ENCODE measurements at places on chromosomes 7 and 10. TPM values are rescaled to one million over a fixed set of nuclear protein-coding genes. Genes with fewer than 3 reads are reported as not detected.

Gene RPS24
- total RNA-seq: 709 TPM

GRCh38 chr10:80041162-80041561 is 37.3 kb upstream of the TMEM254 start:
- H3K27me3 ChIP-seq: no peaks in the 10 kb centered on the region
- no peak for DNase-seq
- H3K4me3 ChIP-seq: no peak overlapping the region
- H3K4me1 ChIP-seq: no peaks in the 10 kb centered on the region

Gene RARRES2
- 18.3 TPM for total RNA-seq

Gene LBX1
- not detected for total RNA-seq

DNA sequence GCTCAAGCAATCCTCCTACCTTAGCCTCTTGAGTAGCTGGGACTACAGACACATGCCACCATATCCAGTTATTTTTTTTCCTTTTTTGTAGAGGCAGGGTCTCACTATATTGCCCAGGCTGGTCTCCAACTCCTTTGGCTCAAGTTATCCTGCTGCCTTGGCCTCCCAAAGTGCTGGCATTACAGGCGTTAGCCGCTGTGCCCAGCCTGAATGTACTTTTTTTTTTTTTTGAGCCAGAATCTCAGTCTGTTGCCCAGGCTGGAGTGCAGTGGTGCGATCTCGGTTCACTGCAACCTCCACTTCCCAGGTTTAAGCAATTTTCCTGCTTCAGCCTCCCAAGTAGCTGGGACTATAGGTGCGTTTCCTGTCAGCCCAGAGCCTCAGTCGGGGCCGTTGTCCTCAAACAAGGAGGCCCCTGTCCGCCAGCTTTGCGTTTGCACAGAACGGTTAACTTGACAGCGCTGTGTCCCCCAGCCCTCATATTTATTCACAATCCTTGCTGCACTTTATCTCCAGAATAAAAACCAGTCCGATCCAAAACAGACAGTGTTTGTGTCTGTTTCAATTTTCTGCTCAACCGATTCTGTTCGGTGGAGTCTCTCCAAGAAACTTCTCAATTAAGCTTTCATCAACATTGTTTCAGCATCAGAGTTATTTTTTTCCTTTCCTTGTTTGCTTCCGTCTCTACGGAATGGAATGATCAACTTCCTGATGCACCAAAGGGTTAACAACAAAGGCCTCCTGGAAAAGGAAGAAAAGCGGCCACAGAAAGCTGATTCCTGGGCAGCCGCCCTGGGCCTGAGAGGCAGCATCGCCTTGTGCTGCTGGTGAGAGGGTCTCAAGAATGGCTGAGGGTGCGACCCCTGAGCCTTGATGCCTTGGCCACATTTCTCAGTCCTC is 64.5 kb downstream of the PDIA4 start:
- no peaks in the 10 kb centered on the region for H3K27me3 ChIP-seq
- H3K4me3 ChIP-seq: peak overlapping the region; percentile 60
- no peaks in the 10 kb centered on the region for H3K36me3 ChIP-seq
- peaks cover 5% of the 10 kb centered on the region for H3K4me1 ChIP-seq
- DNase-seq: no peak

GRCh38 chr10:118115701-118116100 is 69.0 kb upstream of the RAB11FIP2 start:
- H3K4me1 ChIP-seq: no peaks in the 10 kb centered on the region
- H3K4me3 ChIP-seq: no peak overlapping the region
- DNase-seq: no peak
- no peaks in the 10 kb centered on the region for H3K36me3 ChIP-seq

- no peak overlapping the region for H3K4me3 ChIP-seq
- H3K4me1 ChIP-seq: no peaks in the 10 kb centered on the region
- no peak for DNase-seq
- H3K27me3 ChIP-seq: no peaks in the 10 kb centered on the region
- H3K27ac ChIP-seq: no peak overlapping the region
These were observed 44.2 kb upstream of the FRMD4A start for GRCh38 chr10:14374745-14375445.

Gene CREB5
- total RNA-seq: 15.4 TPM

- no peaks in the 10 kb centered on the region for H3K27me3 ChIP-seq
- peaks cover 19% of the 10 kb centered on the region for H3K4me1 ChIP-seq
- H3K36me3 ChIP-seq: no peaks in the 10 kb centered on the region
- no peak overlapping the region for H3K27ac ChIP-seq
These were observed 185.7 kb upstream of the TMEM72 start for GRCh38 chr10:44725404-44725803.

- peaks cover 6% of the 10 kb centered on the region for H3K4me1 ChIP-seq
- no peak overlapping the region for H3K27ac ChIP-seq
- DNase-seq: no peak
- H3K36me3 ChIP-seq: peaks cover 82% of the 10 kb centered on the region
These were observed 16.5 kb downstream of the CDC123 start for GRCh38 chr10:12212454-12212853.

DNA sequence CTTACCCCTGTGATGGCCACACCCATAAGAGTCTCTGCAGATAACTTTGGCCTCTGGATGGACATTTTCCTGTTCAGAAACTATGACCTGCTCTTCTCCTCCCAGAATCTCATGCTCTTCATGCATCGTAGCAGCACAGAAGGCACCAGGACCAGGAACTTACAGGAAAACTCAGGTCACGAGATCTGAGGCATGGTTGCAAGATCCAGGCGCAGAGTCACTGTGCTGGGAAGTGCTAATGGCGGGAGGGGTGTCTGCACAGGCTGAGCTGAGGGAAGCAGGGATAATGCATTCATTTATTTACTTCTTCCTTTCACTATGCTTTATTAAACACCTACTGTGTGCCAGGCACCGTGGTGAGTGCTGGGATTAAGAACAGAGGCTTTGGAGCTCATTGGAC is 48.2 kb upstream of the LOXL4 start:
- peaks cover 14% of the 10 kb centered on the region for H3K4me1 ChIP-seq
- no peaks in the 10 kb centered on the region for H3K27me3 ChIP-seq
- no peak overlapping the region for H3K4me3 ChIP-seq
- H3K36me3 ChIP-seq: no peaks in the 10 kb centered on the region
- DNase-seq: no peak

Gene MRLN
- not detected for total RNA-seq

DNA sequence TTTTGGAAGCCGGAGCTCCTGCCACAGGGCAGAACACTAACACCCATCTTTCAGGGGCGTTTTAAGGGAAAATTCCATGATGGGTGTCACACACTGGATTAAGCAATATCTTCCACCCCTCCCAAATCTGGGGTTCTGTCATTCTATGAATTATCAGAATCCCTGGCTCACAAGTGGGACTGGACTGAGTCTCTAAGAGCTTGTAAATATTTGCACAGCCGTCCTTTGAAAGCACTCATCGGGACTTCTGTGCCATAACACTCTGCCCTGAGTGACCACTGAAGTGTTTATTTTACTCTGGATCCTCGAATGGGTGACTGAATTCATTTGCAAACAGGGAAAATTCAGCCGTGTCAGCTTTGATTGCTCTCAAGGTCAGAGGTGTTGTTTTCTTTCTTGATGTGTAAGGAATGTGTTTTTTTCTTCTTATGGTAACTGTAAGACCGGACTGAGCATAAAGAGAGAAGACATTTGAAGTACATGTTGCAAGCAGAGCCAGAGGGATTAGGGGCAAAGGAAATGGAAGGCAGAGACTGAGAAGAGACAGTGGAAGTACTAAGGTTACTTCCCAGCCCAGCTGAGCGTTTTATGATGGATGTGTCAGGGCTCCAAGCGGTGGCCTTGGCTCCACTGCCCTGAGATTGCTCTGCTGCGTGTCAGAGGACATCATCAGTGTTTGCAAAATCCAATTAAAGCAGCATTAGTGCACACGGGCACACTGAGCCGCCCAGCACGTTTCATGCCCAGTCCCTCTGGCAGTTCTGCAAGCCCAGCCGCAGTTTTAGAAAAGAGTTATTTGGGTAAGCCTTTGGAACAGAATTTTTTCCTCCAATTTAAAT is 17.7 kb upstream of the GTPBP4 start:
- H3K27ac ChIP-seq: no peak overlapping the region
- H3K4me3 ChIP-seq: no peak overlapping the region
- no peaks in the 10 kb centered on the region for H3K4me1 ChIP-seq
- no peaks in the 10 kb centered on the region for H3K27me3 ChIP-seq
- no peak for DNase-seq

DNA sequence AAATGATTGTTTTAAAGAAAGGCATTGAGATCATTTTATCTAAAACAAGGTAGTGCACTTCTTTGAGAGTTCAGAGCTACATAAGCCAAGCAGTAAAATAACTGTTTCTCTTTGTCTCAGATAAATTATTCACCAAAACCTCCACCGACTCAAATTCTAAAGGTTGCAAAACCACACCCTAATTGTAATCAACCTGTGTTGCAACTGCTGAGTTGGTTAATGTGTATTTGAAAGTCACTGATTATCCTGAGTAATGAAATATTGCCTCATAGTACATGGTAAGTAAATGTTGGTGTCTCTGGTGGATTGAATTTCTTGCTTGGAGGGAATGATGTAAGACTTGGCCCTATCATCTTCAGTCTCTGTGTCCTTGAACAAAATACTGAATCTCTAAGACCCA is 35.9 kb upstream of the CYP2C9 start:
- H3K27ac ChIP-seq: no peak overlapping the region
- DNase-seq: no peak
- H3K36me3 ChIP-seq: no peaks in the 10 kb centered on the region
- H3K4me3 ChIP-seq: no peak overlapping the region
- no peaks in the 10 kb centered on the region for H3K4me1 ChIP-seq

DNA sequence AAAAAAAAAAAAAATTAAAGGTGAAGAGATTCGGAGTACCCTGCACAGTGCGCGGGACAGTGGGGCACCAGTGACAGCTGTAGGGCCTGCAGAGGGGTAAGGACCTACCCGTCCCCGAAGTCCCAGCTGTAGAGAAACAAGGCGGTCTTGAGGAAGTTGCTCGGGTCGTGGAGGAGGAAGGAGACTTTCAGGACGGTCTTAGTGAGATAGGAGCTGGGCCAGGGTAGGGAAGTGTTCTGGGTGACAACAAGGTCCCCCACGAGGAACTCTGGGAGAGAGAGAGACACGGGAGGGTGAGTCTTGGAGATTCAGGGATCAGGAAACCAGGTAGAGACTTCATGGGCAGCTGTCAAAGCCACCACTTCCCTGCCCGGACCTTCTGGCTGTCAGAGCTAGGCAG is 9.7 kb downstream of the TMEM130 start:
- no peak overlapping the region for H3K4me3 ChIP-seq
- H3K4me1 ChIP-seq: no peaks in the 10 kb centered on the region
- DNase-seq: no peak
- H3K36me3 ChIP-seq: no peaks in the 10 kb centered on the region
